ENCODE measurements at places on chromosomes 1 and 21.

- DNase-seq: no peak
Measured at GRCh38 chr1:48069662-48070395, 72.6 kb upstream of the TRABD2B start.

- no peak for DNase-seq
Measured at GRCh38 chr1:119011706-119012105, 23.6 kb upstream of the TBX15 start.

- no peak for DNase-seq
Measured at GRCh38 chr1:235557495-235557894, 53.2 kb upstream of the B3GALNT2 start.

DNA sequence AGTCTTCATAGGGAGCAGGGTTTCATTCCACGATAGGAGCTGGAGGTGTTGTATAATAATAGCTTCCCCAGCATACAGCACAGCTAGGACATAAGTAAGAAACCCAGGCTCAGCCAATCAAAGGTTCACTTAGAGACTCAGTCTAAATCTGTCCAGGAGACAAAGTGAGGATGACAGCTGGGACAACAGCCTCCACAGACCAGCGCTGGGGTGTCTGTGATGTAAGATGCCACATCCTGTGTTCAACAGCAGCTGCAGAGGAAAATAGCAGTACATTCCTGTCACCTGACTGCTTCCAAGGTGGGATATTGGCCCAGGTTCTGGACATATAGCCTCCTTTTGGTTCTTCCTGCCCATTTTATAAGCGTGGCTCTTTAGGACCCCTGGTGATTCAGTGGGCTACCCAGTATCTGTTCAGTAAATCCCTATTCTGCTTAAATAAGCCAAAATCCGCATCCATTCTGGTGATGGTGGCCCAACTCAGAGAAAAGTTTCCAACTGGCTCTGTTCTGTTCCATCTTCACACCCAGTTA, 176.8 kb upstream of the SYT6 start:
- DNase-seq: no peak

All from right cardiac atrium (tissue), 5 donors.